ENCODE measurements at places on chromosomes 3 and 15. TPM values are rescaled to one million over a fixed set of nuclear protein-coding genes. Genes with fewer than 3 reads are reported as not detected.
A peak's percentile ranks its signal among the peaks of the same experiment; 100 is the strongest.

Gene DAZL
- not detected for total RNA-seq

Gene PGBD4
- total RNA-seq = 2.9 TPM

Gene IL17RE
- 10.1 TPM for total RNA-seq

Gene TEX55
- not detected for total RNA-seq

Gene NR1I2
- total RNA-seq = 0.39 TPM

Gene CDC25A
- 0.44 TPM for total RNA-seq

Gene B3GALNT1
- total RNA-seq = 5.7 TPM

Gene ANKRD63
- total RNA-seq = not detected

GRCh38 chr3:137343283-137343682 is 385.5 kb downstream of the IL20RB start:
- no peak for DNase-seq

- DNase-seq = no peak
Measured at GRCh38 chr15:77642793-77643430, 10.2 kb upstream of the LINGO1 start.

DNA sequence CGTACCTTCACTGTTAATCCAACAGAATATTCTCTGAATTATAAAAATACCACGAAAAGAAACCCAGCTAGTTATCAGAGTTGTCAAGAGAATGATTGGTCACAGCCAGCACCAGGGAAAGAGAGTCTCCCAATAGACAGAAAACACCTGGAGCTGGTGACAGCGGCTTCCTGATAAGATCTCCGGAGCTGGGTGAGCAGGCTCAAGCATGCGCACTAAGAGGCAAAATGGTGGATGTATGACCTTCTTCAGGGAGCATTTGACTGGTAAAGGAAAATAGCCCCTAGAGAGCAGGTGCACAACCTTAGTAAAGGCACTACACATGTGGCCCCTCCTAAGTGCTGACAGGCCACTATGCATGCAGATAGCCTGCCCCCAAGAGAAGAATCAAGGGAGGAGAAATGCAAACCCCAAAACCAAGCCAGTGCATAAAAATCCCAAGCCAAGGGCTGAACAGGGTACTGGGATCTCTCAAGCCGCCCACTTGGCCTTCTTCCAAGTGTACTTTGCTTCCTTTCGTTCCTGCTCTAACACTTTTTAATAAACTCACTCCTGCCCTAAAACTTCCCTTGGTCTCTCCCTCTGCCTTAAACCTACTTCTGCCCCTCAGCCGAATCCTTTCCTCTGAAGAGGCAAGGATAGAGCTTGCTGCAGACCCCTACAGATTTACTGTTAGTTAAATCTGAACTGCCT is 93.2 kb downstream of the UACA start:
- no peak for DNase-seq

GRCh38 chr3:107430214-107430995 is 53.2 kb downstream of the CCDC54 start:
- no peak for DNase-seq

- no peak for DNase-seq
Measured at GRCh38 chr3:94064243-94064860, 1.5 kb downstream of the NSUN3 start.

GRCh38 chr3:162489853-162490252 is 993.2 kb downstream of the OTOL1 start:
- DNase-seq = no peak

DNA sequence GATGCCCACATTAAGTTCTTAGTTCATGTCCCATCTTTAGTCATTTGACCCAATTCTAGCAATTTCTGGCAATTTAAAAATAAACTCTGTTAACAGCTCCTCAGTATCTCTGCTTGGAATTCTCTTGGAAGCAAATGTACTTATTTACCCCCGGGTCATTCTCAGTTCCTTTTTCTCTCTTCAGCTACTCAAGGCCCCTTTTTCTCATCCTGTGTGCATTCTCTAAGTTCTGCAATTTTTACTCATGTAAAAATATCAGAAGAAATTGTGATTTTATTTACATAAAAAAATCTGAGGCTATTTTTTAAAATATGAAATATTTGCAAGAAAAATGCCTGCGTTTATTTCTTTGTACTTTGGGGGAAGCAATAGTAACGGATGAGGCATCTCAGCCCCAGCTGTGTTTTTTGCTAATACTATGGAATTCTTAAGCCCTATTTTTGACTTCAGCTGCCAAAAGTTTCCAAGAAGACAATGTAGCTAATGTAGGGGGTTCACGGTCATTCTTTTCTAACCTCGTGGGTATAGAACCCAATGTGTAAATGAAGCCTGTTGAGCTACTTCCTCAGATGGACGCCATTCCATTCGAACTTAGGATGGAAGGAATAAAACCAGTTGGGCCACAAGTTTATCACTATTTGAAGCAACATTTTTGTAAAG is 20.0 kb downstream of the CERS3 start:
- DNase-seq = no peak

- DNase-seq = peak; percentile 89
Measured at GRCh38 chr3:120561251-120562045, 34.7 kb upstream of the NDUFB4 start.

DNA sequence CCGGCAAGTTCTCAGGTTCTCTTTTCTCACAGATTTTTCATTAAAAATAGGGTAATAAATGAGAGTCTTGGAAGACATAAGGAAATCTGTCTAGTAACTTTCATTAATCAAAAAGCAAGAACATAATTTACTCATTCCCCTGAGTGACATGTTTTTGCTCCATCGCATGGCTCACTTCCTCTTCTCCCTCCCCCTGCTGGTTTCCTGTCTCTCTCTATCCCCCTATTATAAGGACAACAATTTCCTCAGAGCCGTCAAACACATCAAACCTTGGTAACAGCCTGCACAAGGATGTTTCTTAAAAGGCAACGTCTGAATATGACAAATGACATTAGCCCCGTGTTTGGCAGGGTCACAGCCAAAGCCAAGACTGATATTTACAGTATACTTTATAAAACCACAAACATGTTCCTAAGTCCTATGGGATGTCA is 1149.6 kb downstream of the IGSF11 start:
- DNase-seq = no peak

DNA sequence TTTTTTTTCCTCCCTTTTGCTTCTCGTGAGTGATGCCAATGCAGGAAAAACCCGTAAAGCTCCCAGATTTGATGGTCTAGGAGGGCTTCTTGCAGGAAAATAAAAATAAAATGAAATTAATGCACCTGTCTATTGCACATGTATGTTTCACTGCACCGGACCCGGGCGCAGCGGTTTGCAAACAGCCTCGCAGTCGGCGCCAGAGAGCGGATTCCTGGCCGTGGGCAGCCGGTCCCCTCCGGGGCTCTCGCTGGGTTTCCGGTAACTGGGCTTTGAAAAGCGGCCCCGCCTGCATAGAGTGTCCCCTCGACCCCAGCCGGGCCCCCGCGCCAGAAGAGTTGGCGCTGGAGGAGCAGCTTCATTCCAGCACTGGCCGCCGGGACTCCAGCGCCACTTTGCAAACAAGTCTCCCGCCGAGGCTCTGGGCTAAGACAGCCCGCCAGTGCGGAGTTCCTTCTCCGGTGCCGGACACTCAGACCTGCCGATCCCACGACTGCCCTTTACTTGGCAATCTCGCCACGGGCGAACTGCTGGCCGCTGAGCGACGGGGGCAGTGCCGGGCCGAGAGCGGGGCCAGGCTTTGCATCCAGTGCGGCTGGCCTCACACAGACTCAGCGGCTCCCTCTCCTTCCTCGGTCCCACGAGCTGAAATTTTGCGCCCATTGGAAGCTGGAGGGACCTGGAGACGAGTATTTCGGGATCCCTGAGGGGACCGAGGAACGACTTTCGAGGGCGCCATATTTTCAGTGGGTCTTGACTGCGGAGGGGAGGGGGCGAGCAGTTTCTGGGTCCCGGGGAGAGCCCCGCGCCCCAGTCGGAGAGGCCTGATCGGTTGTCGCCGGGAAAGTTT is 225.9 kb upstream of the C2CD4B start:
- DNase-seq = no peak

- DNase-seq = no peak
Measured at GRCh38 chr15:61049934-61050333, 179.2 kb downstream of the RORA start.

DNA sequence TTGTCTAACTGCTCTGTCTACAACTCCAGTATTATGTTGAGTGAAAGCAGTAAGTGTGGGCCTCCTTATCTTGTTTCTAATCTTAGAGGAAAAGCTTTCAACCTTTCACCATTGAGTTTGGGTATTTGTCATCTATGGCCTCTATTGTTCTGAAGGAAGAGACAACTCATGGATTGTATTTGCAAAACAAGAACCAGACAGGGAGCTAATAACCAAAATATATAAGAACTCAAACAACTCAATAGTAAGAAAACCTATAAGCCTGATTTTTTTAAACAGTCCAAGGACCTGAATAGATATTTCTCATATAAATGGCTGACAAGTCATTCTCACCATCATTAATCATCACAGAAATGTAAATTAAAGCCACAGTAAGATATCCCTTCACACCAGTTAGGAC is 113.0 kb downstream of the TAFA4 start:
- no peak for DNase-seq

GRCh38 chr3:53073553-53074365 is 27.9 kb upstream of the SFMBT1 start:
- DNase-seq = no peak

GRCh38 chr15:89178307-89178977 is 42.9 kb downstream of the RLBP1 start:
- no peak for DNase-seq

DNA sequence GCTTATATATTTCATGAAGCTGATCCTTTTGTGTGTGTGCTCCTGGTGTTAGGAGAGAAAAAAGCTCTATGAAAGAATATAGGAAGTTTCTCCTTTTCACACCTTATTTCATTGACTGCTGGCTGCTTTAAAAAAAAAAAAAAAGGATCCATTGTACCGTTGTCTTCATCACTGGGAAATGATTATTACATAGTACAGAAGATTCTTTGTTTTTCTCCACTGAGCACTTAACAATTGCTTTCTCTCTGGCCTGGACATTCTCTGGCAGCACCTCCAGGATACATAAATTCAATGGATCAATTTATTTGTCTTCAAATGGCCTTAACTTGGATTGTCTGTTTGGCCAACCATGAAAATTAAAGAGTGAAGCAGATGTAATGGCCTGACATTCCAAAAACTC is 37.2 kb downstream of the DPH3 start:
- no peak for DNase-seq

- no peak for DNase-seq
Measured at GRCh38 chr3:127734754-127735473, 62.2 kb downstream of the ABTB1 start.

DNA sequence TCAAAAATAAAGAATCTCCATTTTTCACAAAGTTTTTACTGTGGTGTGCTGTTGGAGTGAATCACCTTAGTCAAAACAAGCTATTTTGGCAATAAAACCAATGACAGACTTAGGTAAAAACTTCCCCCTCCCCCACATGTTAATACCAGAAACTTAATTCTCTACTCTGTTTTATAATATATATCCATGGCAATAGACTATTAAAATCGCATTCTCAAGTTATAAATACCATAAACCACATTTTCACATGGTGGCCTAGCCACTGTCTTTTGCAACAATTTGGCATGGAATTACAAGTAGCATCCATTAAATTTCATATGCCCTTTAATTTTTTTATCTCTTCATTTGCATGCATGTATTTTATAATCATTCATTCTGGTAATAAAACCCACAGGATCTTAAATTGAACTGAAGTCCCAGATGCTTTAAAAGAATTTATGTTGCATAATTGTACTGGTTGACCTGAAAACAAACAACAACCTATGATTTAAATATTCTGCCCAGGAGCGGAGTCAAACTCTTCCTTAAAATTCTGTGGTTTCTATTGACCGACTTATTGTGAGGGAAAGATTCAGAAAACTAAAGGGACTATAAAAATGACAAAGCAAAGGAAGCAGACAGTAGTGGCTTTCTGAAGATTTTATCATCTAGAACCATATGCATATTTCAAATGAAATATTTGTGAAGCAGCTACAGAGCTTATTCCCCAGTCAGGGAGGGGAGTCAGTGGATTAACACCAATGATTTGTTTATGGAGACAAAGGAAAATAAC is 229.0 kb upstream of the TBL1XR1 start:
- no peak for DNase-seq

DNA sequence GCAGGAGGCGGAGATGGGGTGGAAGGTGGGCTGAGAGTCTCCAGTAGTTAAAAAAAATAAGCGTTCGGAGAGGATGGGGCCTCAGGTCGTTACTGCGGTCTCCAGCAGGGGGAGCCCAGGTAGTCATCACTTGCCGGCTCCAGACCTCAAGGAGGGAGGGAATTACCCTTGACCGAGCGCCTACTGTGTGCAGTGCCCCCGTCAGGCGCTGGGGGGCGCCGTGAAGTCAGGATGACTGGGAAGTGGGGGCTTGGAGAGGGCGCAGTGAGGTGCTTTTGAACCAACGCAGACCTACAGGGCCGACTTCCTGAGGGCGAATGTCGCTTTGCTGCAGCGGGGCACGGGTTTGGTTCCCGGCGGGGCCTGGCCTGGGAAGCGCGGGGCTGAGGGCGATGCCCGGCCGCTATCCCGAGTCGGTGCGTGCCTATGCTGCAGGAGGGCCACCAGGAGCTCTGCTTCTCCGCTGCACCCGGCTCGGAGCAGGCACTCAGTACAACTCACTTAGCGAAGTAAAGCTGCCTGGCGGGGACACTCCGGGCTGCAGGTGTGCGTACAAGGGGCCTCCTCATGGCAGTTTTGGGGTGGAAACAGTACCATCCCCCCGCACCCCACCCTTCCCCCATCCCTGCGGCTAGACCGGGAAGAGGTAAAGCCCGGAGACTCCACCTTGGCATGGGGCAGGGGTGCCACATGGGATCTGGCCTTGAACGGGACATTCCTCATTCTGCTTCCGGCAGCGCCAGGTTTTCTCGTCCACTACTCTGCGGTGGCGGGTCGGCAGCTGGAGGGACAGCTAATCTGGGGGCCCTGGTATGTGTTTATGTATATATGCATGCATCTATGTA is 79.8 kb downstream of the RHCG start:
- DNase-seq = no peak

GRCh38 chr3:131503320-131503635 is 507 bp upstream of the MRPL3 start:
- no peak for DNase-seq

DNA sequence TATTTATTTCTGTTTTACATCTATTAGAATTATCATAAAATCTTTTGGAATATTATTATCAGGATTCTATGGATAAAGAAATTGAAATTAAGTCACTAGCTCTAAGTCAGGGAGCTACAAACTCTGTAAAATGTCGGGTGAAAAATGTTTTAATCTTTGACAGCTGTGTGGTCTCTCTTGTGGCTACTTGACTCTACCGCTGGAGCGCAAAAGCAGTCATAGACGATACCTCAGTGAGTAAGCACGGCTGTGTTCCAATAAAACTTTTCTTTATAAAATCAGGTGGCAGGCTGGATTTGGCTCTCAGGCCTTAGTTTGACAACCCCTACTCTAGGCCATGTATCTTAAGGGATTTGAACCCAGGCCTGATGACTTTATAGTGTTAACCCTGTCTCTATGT is 88.5 kb upstream of the PFN2 start:
- no peak for DNase-seq

- peak; percentile 98 for DNase-seq
Measured at GRCh38 chr3:149180057-149180573, 41.5 kb downstream of the CP start.
